ENCODE measurements at places on chromosomes 2 and 18. TPM values are rescaled to one million over a fixed set of nuclear protein-coding genes. Genes with fewer than 3 reads are reported as not detected.

Gene STPG4
- 0.72 TPM for total RNA-seq

- no peak for DNase-seq
Observed at GRCh38 chr2:183614799-183615435, 490.7 kb downstream of the NUP35 start.

DNA sequence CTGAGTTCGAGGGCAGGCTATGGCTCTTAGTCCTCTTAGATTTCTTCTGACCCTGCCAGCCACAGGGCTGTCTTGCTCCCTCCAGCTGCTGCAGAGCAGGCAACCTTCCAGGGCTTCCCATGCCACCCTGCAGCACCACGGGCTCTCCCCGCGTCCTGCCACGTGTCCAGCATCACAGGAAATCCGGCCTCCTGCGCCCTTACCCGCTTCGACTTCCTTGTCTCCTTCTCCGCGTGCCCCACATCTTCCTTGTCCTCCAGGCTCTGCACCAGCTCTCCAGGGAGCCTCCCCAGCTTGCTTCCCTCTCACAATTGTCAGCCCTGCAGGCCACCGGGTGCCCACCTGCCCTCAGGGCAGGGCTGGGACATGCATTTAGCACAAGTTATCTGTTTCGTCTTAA, 253.5 kb downstream of the DCDC2C start:
- no peak for DNase-seq

GRCh38 chr2:3648652-3649177, 9.3 kb upstream of the ALLC start:
- no peak for DNase-seq

Gene SERPINB8
- total RNA-seq = 2.0 TPM

Gene DDX1
- 85.9 TPM for total RNA-seq

- DNase-seq = no peak
Observed at GRCh38 chr2:105790461-105791149, 45.9 kb downstream of the NCK2 start.

DNA sequence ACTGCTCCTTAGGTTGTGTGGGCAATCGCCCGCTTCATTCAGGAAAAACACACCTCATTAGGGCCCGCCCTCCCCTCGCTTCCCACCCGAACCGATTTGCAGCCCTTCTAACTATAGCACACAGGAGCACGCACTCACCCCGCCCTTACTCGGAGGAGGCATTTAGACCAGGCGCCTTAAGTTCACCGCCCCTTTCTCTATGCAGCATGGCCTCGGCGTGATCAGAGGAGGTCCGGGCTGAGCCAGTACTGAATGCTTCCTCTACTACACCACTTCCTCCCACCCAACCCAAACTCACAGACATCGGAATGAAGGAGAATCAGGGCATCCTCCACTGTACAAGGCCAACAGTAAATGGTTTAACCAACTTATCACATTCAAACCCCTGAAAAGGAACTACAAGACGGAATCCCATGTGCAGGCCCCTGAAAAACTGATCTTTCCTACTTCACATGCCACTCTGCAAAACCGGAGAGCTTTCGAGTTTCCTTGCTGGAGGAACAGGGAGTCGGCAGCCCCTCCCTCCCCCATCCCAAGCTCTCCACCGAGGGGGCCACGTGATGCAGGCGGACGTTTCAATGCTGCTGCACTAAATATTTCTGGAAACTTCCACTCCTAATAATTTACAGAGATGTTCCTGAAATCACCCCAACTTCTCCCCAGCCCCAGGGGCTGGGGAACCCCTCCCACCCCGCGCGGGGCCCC, 1.4 kb downstream of the XPO1 start:
- DNase-seq = peak; percentile 92

DNA sequence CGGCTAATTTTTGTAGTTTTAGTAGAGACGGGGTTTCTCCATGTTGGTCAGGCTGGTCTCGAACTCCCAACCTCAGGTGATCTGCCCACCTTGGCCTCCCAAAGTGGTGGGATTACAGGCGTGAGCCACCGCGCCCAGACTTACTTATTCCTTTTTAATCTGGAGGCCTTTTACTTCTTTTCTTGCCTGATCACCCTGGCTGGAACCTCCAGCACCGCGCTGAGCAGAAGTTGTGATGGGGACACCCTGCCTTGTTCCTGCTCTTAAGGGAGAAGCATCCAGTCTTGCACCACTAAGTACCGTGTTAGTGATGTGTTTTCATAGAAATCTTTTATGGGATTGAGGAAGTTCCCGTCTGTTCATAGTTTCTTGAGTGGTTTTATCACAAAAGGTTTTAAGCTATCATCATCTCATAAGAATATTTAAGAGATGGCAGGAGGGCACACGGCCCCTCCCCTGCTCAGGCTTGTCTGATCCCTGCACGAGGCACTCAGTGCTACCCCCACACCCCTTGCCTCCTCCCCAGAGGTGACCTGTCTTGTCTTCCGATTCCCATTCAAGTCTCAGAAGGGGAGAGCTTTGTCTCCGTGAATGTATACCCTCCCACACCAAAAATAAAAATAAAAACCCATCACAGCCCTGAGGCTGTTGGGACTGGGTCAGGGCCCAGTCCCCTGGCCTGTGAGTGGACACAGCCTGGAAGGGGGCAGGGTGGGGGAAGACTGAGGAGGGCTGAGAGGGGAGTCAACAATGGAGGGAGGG, 65.3 kb upstream of the SMAD7 start:
- DNase-seq = no peak

DNA sequence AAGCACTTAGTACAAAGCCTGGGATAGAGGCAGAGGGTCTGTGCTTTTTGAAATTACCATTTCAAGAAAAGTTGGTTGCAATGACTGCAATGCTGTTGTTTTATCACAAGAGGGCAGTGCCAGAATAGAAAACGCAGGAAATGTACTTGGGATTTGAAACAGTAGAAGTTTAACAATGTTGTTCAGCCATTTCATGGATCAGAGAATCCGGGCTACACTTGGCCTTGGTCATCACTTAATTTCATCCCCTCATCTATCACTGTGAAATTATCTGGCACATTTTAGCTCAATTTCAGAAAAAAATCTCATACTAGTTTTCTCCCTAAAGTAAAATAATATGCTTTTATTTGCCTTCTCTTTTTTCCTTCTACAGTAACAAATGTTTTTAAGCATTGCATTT, 70.8 kb downstream of the RAPGEF4 start:
- peak; percentile 44 for DNase-seq

DNA sequence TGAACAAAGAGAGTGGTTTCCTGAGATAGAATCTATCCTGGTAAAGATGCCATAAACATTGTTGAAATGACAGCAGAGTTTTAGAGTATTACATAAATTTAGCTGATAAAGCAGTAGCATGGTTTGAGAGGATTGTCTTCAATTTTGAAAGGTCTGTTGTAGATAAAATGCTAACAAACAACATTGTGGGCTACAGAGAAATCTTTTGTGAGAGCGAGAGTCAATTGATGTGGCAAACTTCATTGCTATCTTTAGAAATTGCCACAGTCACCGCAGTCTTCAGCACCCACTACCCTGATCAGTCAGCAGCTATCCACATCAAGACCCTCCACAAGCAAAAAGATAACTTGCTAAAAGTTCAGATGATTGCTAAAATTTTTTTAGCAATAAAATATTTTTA, 17.5 kb downstream of the VRK2 start:
- no peak for DNase-seq

DNA sequence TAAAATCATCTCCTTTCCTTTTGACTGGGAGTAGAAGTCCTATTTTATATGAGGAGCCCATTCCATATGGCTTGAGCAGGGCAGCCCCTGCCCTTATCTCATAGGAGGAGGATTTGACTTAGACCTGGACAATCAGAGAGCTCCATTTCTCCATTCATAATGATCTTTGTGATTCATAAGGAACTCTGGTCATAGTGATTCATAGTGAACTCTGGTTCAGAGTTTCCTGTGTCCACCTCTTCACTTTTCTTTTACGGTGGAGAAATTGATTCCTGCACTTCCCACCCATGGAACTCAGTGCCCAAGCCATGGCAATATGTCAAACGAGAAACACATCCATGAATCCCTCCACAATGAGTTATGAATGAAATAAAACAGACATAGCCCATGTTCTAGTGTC, 12.8 kb upstream of the MYO3B start:
- DNase-seq = no peak

- no peak for DNase-seq
Observed at GRCh38 chr2:107402330-107402729, 424.4 kb upstream of the RGPD4 start.

- no peak for DNase-seq
Observed at GRCh38 chr18:35577045-35577848, 4.3 kb upstream of the GALNT1 start.

Gene KATNAL2
- 13.9 TPM for total RNA-seq

GRCh38 chr2:218711550-218711929, 905 bp downstream of the TTLL4 start:
- DNase-seq = peak; percentile 23

- DNase-seq = no peak
Observed at GRCh38 chr2:54611830-54612545, 111.5 kb upstream of the EML6 start.

DNA sequence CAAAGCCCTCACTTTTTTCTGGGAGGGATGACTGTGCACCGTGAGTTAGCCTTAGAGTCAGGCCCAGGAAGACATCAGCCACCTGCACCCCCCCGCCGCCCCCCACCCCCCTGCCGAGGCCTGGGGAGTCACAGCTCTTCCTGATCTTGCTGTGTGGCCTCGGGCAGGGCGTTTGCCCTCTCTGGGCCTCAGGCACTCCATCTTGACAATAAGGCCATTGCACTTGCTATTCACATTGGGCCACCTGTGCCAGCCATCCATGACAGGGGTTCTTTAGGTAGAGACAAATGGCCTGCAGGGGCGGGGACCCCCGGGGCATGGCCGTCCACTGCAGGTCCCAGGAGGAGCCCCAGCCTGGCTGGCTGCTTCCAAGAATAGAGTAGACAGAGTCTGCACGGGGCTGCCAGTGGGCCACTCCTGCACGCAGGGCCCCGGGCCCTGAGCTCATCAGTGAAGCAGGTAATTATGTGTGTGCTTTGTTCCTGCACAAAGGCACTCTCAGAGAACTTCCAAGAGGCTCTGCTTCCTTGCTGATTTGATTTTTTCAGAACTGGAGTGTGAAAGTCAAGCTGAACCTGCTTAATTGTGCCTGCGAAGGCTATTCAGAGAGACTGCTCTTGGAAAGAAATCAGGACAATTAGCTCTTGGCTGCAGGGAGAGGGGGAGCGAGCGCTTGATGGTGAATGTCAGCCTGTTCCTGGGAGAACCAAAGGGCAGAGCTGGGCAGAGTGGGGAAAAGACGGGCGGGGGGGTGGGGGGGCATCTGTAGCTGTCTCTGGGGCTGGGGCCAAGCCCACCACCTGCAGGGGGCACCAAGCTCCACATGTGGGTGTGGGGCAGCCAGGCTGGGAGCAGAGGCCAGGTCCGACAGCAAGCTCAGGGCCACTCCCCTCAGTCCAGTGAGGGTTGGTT, 40.3 kb downstream of the RRM2 start:
- no peak for DNase-seq

DNA sequence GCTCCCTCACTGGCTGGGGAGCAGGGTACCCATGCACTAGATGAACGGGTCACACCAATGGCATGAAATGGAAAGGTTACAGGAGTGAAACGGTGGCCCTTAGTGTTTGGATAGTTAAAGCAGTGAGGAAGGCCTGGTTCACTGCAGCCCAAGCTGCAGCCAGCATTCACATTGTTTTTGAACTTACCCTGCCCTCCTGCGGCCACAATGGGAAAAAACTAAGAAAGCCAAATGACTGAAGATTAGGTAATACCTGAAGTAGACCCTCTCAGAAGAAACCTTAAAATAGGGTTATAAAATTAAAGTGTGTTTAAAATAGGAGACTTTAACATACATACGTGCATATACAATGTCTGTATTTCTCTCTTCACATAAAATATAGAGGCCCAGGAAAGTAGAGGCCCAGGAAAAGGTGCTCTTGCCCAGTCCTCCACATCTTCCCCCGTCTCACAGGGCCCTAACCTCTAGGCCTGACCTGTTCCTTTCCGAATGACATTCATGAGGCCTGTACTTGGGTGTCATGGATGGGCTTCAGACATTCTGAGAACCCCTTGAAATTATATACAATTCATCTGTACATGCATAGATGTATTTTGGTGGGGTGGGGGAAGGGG, 33.3 kb downstream of the DOK1 start:
- peak; percentile 73 for DNase-seq

Gene CD28
- 44.6 TPM for total RNA-seq

Gene TET3
- 24.8 TPM for total RNA-seq

Gene HYCC2
- 22.0 TPM for total RNA-seq

GRCh38 chr2:10352361-10352760, 49.7 kb downstream of the HPCAL1 start:
- DNase-seq = no peak

Gene SERPINB5
- total RNA-seq = not detected

DNA sequence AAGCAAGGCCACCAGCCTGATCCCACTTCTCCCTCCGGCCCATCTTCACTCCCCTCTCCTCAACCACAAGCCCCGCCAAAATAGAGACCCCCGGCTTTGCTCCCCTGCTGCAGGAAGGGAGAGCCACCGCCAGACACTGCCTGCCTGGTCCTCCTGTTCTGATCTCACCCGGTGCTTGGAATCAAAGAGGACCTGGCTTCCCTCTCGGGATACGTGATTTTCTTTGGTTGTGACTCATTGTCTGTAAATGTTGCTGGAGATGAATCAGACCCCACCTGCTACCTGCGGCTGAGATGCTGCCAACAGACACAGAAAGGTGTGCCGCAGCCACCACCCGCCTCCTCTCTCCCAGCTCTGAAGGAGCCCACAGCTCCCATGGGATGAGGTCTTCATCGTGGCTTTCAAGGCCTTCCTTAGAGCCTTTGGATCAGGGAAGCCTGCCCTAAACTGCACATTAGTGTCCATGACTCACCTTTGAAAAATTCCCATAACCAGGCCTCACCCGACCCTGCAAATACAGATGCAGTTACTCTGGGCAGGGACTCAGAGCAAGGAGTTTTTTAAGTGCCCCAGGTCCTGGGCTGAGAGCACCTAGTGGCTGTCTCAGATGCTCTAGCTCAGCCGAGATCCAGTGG, 79.4 kb upstream of the ZNF532 start:
- DNase-seq = no peak

DNA sequence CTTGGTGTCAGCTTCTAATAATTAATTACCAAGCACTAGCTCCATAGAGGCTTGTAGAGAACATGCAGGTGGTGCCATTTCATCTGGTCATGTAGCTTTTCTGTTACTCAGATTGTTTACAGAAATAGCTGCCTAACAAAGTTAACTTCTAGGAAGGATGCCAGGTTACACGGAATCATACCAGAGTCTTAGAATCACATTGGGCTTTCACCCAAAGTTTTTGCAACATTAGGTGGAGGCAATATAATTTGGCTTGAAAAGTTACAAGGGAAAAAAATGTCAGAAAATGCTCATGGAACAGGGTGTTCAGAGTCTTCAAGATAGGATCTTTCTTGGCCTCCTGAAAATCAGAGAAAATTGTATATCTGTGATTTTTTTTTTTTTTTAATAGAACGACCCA, 135.6 kb downstream of the ARHGAP15 start:
- DNase-seq = no peak

- no peak for DNase-seq
Observed at GRCh38 chr2:206611191-206611590, 31.1 kb upstream of the FAM237A start.

Gene GPAT2
- total RNA-seq = not detected
